ENCODE measurements at places on chromosomes 7 and 10.
A peak's percentile ranks its signal among the peaks of the same experiment; 100 is the strongest.

DNA sequence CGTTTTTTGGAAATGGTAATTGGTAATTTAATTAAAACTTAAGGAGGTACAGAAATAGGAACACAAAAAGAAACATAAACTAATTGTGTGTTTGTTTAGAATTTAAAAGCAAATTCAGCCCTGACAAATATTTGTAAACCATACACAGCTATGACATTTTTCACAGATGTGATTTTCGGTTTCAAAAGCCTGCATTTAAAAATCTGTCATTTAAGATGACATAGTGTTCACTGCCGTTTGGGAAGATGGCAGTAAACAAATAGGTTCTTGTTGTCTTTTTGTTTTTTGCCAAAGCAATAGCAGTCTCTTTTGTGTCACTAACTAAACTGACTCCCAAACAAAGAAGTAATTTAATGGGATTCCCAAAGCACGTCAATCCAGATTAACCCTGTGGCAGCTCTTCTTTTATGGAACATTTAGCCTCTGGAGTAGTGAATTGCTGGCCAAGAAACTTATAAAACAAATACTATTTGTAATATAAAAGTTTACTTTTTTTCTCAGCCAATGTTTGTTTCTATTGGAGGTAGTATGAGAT lies 697.6 kb downstream of the PHTF2 start:
- DNase-seq = no peak

DNA sequence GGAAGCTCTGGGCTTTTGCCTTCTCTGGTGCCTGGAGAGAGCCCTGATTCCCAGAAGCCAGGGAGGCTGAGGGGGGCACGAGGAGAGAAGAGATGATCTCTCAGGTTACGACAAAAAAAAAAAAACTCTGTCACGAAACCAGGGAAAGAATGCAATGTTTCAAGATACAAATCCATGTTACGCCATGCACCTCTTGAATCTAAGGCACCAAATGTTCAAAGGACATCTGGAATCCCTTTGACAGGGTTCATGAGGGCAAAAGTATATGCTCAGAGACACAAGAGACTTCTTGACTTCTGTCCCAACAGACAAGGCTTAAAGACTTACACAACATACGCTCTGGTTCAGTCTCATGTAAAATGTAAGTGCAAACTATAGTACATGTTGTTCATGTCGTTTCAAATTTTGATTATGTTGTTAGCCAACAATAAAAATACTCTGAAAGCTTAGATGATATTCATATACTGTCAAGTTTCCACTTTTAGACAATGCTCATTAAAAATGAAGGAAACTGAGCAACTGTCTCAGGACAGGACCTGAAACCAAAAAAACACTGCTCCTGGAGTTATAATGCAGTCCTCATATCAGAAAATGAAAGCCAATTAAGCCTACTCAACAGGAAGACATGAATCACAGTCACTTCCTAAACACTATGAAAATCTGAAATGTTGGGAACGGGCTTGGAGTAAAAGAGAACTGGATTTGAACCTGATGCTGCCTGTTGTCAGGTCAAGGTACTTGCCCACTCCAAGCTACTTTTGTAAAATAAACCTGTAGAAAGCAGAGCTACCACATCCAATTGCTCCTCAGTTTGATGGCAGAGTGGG lies 72.3 kb downstream of the CHCHD3 start:
- no peak for DNase-seq

- DNase-seq = no peak
Measured at GRCh38 chr10:28871665-28872064, 194.3 kb downstream of the BAMBI start.

DNA sequence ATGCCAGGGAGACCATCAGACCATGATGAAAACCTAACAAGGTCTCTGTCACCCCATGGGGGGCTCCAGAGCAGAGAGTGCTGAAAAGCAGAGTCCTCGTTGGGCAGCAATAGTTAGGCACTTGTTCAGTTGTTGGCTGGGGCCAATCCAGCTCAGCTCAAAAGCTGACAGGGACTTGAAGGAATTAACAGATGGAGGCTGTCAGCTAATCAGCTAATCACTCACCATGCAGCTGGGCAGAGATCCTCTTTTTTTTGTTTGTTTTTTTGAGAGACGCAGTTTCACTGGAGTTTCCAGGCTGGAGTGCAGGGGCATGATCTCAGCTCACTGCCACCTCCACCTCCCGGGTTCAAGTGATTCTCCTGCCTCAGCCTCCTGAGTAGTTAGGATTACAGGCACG lies 18.1 kb downstream of the CEP55 start:
- DNase-seq = no peak

DNA sequence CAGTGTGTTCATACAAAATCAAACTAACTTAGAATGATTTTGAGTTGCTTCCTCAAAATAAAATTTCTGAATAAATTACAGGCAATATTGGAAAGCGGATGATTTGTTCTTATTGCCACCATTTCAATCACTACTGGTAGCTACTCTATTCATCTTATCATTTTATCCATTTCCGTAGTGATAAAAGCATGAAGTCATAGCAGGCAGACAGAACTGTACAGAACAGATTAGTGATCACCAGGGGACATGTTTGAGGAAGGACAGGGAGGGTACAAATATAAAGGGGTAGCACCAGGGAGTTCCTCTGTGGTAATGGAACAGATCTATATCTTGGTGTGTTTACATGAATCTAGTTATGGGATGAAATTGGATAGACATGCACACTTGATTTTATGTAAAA lies 138.5 kb downstream of the WNT2 start:
- DNase-seq = no peak

- DNase-seq = no peak
Measured at GRCh38 chr7:108076156-108076555, 54.0 kb downstream of the LAMB4 start.

- no peak for DNase-seq
Measured at GRCh38 chr7:25776744-25777123, 375.3 kb upstream of the NFE2L3 start.

- DNase-seq = no peak
Measured at GRCh38 chr7:121624958-121625357, 228.8 kb upstream of the FAM3C start.

- DNase-seq = no peak
Measured at GRCh38 chr7:133704453-133704852, 422.7 kb upstream of the LRGUK start.

- peak; percentile 21 for DNase-seq
Measured at GRCh38 chr7:155533120-155533826, 13.1 kb downstream of the CNPY1 start.

DNA sequence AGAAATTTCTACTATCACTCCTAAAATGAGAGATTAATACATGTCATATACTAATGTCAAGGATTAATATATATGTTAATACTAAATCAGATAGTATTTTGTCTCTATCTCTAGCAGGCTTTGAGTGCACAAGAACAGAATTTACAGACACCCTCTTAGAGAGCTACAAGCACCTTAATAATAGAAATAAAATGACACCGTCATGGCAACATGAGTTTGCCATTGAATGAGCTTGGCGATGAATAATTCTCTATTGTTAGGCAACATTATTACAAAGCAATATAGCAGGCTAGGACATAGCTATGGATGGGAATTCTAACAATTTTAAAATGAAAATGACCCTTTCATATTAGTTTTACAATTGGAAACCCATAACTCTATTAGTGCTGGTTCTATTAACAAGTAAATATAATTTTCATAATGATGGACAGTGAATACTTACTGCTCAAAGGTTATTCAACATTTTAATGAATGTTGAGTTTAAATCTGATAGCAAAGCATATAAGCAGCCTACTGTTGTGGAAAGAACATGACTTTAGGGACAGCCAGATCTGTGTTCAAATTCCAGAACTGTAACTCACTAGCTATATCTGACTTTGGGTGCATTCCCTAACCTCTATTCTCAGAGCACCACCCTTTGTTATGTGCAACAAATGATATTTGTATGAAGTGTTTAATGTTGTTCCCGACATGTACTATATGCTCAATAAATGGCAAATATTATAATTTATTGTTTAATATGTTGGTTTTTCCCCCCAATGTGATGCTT lies 184.5 kb upstream of the DKK1 start:
- DNase-seq = no peak

DNA sequence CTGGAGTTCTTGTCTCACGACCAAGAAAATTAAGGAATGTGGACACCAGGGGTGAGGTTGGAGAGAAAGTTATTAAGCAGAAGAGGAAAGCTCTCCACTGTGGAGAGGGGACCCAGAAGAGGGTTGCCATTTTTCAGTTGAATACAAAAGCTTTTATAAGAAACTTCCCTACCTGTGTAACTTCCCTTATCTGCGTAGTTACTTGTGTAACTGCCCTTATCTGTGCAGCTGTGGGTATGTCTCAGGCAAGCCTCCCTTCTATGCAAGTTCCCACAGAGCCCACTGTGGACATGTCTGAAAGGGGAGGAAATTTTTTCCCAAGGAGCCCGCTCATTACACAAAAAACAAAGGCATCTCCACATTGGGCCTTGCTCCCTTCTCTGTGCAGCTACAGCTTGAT lies 94.9 kb downstream of the SVOPL start:
- DNase-seq = no peak

GRCh38 chr7:112739436-112740180 lies 50.6 kb downstream of the TMEM168 start:
- DNase-seq = no peak

DNA sequence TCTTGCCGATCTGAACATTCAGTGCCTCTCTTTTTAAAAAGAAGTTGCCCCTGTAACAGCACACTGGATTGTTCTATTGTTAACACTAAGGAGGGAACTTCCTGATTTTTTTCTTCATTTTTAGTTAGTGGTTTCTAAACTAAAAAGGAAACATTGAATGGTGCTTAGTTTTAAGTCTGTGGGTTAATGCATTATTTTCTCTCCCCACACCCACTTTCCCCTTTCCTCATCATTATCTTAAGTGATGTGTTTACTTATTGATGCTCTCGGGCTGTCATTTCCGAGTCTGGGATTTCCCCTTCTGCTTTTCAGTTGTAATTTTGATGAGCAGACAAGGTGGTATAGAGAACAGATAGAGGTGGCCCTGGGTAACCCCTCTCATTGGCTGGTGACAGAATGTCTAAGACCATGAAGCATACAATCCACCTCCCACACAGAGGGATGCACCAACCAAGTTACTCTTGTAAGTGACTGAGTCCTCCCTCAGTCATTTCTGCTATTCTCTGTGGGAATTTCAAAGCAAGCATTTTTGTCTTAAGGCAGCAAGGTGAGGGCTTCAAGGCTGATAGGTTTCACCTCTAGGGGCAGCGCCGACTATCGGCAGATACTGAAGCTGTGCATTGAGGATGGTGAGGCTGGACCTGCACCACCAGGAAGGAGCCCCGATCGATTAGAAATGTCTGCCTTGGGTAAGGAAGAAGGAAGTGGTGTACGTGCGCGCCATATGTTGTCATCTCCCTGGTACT lies 49.5 kb downstream of the CHN2 start:
- DNase-seq = peak; percentile 21

DNA sequence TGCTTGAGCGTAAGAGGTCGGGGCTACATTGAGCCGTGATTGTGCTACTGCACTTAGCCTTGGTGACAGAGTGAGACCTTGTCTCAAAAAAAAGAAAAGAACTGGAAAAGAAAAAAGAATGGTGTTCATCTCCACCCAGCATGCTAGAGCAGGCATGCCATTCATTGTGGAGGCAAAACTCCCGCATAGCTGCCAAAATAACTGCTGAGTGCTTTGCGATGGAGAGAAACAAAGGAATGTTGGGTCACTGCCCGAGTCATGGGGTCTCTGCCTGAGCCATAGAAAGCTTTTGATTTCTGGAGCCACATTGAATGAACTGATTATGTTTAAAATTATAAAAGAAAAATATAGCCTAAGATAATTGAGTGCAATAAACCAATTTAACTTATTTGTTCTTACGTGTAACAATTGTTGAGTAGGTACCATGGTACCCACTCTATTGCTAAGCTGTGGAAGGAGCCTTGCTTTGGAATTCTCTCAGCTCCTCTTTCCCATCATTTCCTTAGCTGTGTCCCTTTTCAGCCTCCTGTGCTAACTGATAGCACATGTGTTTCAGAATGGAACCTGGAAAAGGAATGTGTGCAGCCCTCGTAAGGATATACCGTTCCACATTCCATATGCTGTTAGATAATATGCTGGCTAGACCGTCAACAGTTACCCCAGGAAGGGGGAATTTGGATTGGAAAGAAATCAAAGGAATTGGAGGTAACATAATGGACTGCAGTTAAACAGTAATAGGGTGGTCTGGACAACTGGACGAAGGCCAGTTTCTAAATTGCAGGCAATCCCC lies 99.0 kb downstream of the KIAA1217 start:
- no peak for DNase-seq

DNA sequence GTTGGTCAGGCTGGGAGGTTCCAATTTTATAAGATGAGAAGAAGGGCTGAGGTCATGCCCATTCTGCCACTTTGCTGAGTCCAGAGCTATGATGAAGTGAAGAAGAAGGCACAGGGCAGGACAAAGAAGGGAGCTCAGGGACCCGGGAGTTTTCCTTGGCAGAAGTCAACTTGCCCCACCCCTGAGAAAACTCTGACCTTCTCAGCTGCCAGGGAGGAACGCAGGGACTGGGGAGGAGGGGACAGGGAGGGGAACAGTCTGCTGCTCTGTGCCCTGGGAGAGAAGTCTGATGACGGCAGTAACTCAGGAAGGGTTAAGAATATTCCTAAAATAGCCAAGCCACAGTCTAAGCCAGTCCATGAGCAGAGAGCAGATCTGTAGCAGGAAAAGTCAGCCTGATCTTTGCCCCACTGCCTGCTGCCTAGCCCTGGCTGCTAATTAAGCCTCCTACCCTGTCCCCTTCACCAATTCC lies 11.7 kb downstream of the ADIRF start:
- no peak for DNase-seq

GRCh38 chr10:63137306-63137705 lies 4.2 kb downstream of the NRBF2 start:
- DNase-seq = no peak

DNA sequence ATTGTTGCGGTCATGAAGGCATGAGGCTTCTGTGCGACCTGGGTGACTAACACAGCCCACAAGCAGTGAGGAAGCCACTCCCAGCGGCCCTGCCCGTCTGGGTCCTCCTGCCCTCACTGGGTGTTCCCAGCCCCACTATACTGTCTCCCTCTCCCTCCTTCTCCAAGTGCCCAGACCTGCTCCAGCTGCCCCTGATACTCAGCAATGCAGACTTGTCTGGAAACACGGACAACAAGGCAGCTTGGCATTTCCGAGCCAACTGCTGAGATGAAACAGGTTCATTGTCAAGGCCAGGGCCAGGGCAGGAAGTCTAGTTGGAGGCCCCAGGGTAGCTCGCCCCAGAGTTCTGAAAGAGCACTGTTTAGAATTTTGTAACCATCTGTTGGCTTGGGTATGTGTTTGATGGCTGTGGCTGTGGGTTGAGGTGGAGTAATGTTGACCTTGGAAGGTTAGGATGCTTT lies 95.7 kb downstream of the RBM20 start:
- DNase-seq = peak; percentile 36

DNA sequence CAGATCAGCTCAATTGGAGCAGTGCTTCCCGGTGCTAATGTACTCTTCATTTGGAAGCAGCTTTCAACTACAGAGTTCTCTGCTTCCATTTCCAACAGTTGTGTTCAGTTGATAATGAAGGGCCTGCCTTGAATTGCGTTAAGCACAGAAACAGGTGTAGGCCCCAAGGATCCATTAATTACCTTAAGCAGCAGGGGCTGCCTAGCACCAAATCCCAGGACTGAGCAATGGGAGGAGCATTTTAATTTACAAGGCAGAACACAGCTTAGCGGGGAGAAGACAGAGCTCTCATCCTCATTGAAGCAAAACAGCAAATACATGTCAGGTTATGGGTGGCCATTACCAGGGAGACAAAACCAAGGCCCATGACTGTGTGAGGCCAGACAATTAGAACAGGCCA lies 349.6 kb downstream of the TFEC start:
- no peak for DNase-seq
